ENCODE measurements at places on chromosomes 5 and 9. TPM values are rescaled to one million over a fixed set of nuclear protein-coding genes. Genes with fewer than 3 reads are reported as not detected.

The FAM240B gene
- polyA plus RNA-seq: not detected

The GFI1B gene
- 0.74 TPM for polyA plus RNA-seq

The C9orf153 gene
- polyA plus RNA-seq: 0.14 TPM

The FBXL7 gene
- polyA plus RNA-seq: not detected

The PCSK1 gene
- polyA plus RNA-seq: not detected

The MOB3B gene
- polyA plus RNA-seq: 7.1 TPM

The SPACA9 gene
- 4.6 TPM for polyA plus RNA-seq

The DIRAS2 gene
- polyA plus RNA-seq: not detected

The SLC2A8 gene
- polyA plus RNA-seq: 7.8 TPM

The SLC34A1 gene
- polyA plus RNA-seq: not detected

The STING1 gene
- 3.8 TPM for polyA plus RNA-seq

The PHF24 gene
- 0.06 TPM for polyA plus RNA-seq

The TXNDC8 gene
- not detected for polyA plus RNA-seq

The SOX30 gene
- 0.81 TPM for polyA plus RNA-seq

The FBP2 gene
- polyA plus RNA-seq: not detected
